MM.1S (cell line): ENCODE measurements at places on chromosomes 6 and 20.

DNA sequence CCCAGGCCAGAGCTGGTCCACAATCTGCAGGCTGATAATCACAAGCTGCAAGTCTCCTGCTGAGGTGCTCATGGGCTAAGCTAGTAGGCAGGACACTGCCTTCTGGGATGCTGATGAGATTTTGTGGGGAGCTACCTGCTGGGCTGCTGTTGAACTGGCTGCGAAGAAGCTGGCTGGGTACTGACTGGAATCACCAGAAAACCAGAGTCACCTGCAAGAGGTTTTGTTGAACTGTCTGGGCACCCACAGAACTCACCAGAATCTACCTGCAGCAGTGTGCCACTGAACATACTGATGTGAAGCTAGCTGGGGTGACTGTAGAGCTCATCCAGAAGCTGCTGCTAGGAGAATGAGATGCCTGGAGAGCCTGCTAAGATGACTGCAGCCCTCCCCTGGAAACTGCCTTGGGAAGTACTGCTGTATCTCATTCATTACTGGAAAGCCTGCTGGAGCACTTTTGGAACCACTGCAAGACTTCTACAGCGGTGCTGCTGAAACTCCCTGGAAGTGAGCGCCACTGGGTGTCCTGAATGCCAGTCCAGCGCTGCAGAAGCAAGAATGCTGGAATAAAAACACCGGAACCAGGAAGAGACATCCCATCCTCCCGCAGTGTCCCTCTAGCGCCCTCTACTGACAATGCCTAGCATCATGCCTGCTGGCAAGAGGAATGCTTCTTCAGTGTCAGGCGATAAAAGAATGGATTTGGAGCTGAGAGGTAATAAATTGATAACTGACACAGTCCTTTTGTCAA is 64.9 kb upstream of the ARHGAP18 start:
- H3K27ac ChIP-seq = no peak overlapping the region
- no peaks in the 10 kb centered on the region for H3K36me3 ChIP-seq
- H3K4me1 ChIP-seq = 0 out of 2 replicates have a peak, but pooled peaks cover 5% of the 10 kb centered on the region
- 0 out of 2 replicates have a peak overlapping the region, but pooled peaks have one; percentile 39 for H3K4me3 ChIP-seq

- H3K4me3 ChIP-seq = no peak overlapping the region
- no peaks in the 10 kb centered on the region for H3K4me1 ChIP-seq
- H3K27ac ChIP-seq = no peak overlapping the region
- DNase-seq = no peak
- no peaks in the 10 kb centered on the region for H3K36me3 ChIP-seq
These were observed 28.6 kb downstream of the CST8 start for GRCh38 chr20:23519556-23519955.

DNA sequence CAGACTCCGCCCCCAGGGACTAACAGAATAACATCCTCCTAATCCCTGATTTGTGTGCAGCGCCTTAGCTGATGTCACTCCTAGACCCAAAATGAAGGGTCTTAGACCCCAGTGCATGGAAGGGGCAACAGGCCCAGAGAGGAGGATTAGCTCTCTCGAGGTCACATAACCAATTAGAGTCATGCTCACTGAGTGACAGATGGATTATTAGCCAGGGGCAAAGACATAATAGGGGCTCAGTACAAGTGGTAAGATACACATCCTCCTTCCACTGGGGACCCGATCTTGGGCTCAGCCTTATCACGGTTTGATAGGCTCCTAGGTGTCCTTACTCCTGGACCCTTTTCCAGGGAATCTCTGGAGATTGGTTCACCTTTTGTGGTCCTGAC is 858 bp downstream of the TP53INP2 start:
- H3K27ac ChIP-seq = peak overlapping the region; percentile 63; the same call in 1 of the 2 replicates
- DNase-seq = no peak
- H3K36me3 ChIP-seq = no peaks in the 10 kb centered on the region

- H3K4me3 ChIP-seq = no peak overlapping the region
- no peaks in the 10 kb centered on the region for H3K4me1 ChIP-seq
- DNase-seq = no peak
- no peaks in the 10 kb centered on the region for H3K27me3 ChIP-seq
These were observed 543.8 kb upstream of the JAG1 start for GRCh38 chr20:11217326-11218172.

DNA sequence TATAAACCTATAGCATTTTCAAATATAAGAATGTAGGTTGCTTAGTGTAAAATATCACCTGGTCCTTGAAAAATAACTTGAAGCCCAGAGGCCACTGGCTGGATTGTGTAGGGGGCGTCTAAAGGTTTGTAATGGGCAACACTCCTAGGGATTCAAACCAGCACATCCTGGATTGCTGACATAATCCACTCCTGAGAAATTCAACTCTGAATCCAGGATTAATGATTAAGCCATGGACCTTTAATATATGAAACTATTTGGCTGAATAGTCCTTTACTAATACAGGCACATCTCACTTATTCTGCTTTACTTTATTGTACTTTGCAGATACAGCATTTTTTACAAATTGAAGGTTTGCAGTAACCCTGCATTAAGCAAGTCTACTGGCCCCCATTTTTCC is 160.8 kb downstream of the UBE3D start:
- H3K27ac ChIP-seq = no peak overlapping the region
- no peak for DNase-seq
- peaks cover 23% of the 10 kb centered on the region for H3K4me1 ChIP-seq
- no peak overlapping the region for H3K4me3 ChIP-seq
- H3K36me3 ChIP-seq = no peaks in the 10 kb centered on the region
- H3K27me3 ChIP-seq = no peaks in the 10 kb centered on the region

GRCh38 chr6:106084106-106084988 is 1.8 kb upstream of the PRDM1 start:
- no peaks in the 10 kb centered on the region for H3K27me3 ChIP-seq
- H3K4me3 ChIP-seq = peak overlapping the region; percentile 95
- peak overlapping the region; percentile 98 for H3K27ac ChIP-seq

DNA sequence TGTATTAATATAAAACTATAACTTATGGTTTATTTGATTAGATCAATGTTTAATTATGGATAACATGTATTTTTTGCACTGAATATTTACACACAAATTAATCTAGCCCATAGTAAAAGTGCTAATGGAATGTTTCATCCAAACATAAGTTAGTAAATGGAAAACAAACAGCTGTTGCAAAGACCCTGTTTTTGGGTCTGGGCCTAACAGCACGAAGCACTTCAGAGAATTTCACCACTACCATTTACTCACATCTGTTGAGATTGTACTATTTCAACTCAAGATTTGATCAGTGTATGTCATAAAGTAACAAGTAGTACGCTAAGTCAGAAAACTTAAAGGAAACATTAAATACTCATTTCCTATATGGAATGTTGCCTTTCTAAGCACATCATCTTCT is 359.6 kb downstream of the LAMA2 start:
- no peaks in the 10 kb centered on the region for H3K36me3 ChIP-seq
- 0 out of 2 replicates have a peak, but pooled peaks cover 4% of the 10 kb centered on the region for H3K4me1 ChIP-seq

GRCh38 chr6:137823826-137824555 is 43.1 kb upstream of the TNFAIP3 start:
- H3K36me3 ChIP-seq = no peaks in the 10 kb centered on the region
- no peak overlapping the region for H3K27ac ChIP-seq
- no peaks in the 10 kb centered on the region for H3K27me3 ChIP-seq

DNA sequence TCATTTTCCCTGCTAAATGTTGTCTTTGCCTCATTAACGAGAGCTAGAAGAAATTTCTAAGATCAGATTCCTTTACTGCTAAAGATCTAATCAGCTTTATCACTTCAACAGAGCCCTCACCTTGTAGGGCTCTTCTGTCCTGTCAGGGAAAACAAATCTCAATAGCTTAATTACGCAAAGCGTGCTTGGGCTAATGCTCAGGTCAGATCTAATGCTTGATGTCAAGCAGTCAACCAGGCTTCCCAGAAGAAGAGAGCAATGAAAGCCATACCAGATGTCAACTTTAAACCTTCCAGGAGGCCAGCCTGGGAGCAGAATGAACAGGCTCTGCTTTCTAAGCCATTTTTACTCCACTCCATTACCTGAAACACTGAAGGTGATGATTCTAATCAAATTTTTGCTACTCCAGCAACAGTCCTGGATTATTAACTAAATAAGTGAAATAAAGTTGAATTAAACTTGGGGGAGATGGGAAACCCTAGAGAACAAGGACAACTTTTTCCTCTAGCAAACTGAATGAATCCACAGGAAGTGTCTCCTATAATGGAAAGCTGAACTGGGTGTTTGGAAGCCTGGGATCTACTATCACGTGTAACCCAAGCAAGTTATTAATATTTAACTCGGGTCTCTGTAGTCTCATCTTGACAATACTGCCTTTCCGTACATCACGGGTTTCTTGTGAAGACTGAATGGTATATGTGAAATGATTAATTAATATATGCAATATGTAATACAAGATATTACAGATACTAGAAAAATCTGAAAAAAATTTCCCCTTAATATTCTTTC is 273.7 kb downstream of the PTPRK start:
- H3K36me3 ChIP-seq = no peaks in the 10 kb centered on the region
- no peaks in the 10 kb centered on the region for H3K27me3 ChIP-seq
- H3K4me3 ChIP-seq = no peak overlapping the region
- H3K4me1 ChIP-seq = no peaks in the 10 kb centered on the region
- no peak overlapping the region for H3K27ac ChIP-seq
- DNase-seq = no peak

- H3K36me3 ChIP-seq = no peaks in the 10 kb centered on the region
- DNase-seq = no peak
These were observed 228.7 kb upstream of the RREB1 start for GRCh38 chr6:6878887-6879585.

GRCh38 chr6:33114406-33114805 is 38.6 kb downstream of the HLA-DPB1 start:
- H3K4me1 ChIP-seq = no peaks in the 10 kb centered on the region
- no peak overlapping the region for H3K27ac ChIP-seq
- peaks cover 31% of the 10 kb centered on the region for H3K27me3 ChIP-seq
- no peaks in the 10 kb centered on the region for H3K36me3 ChIP-seq
- no peak for DNase-seq

DNA sequence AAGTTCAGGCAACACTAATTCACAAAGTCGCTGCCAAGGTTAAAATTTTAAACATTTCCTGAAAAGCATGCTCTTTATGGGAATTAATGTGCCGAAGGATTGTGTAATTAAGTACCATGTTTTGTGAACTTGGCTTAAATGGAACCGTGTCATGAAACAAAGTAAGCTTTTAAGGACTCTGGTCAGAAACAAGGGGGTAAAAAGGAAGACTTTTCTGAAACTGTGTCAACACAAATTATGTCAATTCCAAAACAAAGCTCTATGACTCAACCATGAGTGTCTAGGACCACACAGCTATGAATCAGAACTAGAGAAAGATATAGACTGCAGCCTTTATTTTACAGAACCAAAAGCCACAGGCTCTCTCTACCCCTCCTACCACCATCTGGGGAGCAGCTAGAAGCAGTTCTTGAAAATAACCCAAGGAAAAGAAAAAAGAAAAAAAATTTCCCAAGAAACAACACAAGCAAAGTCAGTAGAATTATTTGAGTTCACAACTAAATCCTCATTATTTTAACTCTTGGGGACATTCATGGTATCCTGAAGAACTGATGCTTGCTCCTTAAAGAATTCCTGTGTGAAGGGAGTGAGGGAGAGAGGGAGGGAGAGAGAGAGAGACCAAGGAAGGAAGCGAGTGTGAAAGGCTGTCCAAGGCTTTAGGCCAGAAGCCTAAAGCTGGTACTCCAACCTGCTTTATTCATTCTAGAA is 81.9 kb downstream of the ZMYND8 start:
- H3K27me3 ChIP-seq = no peaks in the 10 kb centered on the region
- DNase-seq = no peak
- peaks cover 3% of the 10 kb centered on the region; the same call in 1 of the 2 replicates for H3K4me1 ChIP-seq
- peaks cover 5% of the 10 kb centered on the region for H3K36me3 ChIP-seq

- H3K27me3 ChIP-seq = no peaks in the 10 kb centered on the region
- H3K36me3 ChIP-seq = no peaks in the 10 kb centered on the region
- H3K4me1 ChIP-seq = peaks cover 3% of the 10 kb centered on the region; the same call in 1 of the 2 replicates
- H3K4me3 ChIP-seq = peak overlapping the region; percentile 75
- DNase-seq = peak; percentile 33
These were observed 80.3 kb upstream of the CCDC28A start for GRCh38 chr6:138692978-138693909.

DNA sequence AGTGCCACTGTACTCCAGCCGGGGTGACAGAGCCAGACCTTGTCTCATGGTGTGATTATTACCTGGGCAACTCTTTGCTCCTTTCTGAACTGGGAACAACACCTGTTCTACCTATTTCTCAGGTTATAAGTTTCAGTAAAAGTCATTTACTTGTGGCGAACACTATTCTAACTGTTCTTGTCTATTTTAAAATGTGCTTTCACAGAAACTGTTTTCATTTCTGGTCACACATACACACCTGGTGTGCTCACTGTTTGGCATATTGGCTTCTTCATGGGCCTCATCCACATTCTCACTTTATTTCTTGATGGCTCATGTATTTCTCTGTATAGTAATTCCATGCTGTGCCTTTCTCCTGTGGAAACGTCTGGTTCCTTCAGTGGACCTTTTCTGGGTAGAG is 30.5 kb upstream of the XRN2 start:
- no peaks in the 10 kb centered on the region for H3K36me3 ChIP-seq
- H3K4me1 ChIP-seq = peaks cover 29% of the 10 kb centered on the region
- peak; percentile 69 for DNase-seq
- no peaks in the 10 kb centered on the region for H3K27me3 ChIP-seq

- no peaks in the 10 kb centered on the region for H3K36me3 ChIP-seq
- no peaks in the 10 kb centered on the region for H3K4me1 ChIP-seq
- no peak for DNase-seq
- no peak overlapping the region for H3K4me3 ChIP-seq
- H3K27ac ChIP-seq = no peak overlapping the region
These were observed 103.1 kb upstream of the ADGRF1 start for GRCh38 chr6:47145212-47145611.
